ENCODE measurements at places on chromosomes 12 and 14. TPM values are rescaled to one million over a fixed set of nuclear protein-coding genes. Genes with fewer than 3 reads are reported as not detected.
A peak's percentile ranks its signal among the peaks of the same experiment; 100 is the strongest.

DNA sequence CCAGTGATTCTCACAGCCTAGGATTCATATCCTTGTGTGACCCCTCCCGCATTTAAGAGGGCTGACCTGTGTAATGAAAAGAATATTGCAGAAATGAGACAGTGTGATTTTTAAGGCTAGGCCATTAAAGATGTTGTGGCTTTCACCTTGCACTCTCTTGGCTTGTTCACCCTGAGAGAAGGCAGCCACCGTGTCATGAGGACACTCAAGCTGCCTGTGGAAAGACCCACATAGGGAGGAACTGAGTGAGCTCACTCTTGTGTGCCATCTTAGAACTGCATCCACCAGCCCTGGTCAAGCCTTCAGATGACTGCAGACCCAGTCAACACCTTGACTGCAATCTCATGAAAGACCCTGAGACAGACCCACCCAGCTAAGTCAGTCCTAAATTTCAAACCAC, 46.3 kb upstream of the TMPO start:
- DNase-seq = no peak

Gene LRFN5
- 3.6 TPM for total RNA-seq

GRCh38 chr14:76498976-76499375, 123.0 kb downstream of the ESRRB start:
- DNase-seq = no peak

GRCh38 chr12:2826036-2826435, 8.8 kb downstream of the NRIP2 start:
- no peak for DNase-seq

DNA sequence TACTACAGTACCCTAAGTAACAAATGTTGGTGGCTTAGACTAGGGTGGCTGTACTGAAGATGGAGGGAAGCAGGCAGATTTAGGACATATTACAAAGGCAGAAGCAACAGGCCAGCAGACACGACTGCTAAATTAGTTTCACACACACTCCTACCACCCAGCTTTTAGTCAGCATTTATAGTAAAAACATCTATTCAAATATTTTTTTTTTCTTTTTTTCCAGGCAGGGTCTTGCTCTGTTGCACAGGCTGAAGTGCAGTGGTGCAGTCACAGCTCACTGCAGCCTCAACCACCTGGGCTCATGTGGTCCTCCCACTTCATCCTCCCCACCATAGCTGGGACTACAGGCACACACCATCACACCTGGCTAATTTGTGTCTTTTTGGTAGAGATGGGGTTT, 72.9 kb downstream of the CDK17 start:
- DNase-seq = no peak

DNA sequence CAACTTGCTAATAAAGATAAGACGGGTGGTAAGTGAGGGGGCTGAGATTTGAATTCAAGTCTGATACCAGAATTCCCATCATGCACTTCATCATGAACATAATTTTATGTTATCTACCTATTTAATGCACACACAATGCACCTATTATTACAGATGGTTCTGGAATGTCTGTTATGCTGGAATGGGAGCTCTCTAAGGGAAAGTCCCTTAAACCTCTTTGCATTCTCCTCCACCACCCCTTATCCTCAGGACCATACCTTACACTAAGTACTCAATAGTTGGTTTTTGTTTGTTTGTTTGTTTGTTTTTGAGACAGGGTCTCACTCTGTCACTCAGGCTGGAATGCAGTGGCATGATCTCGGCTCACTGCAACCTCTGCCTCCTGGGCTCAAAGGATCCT, 7.0 kb upstream of the MSI1 start:
- DNase-seq = no peak

Gene DBX2
- total RNA-seq = 0.32 TPM

Gene ABCD4
- total RNA-seq = 41.5 TPM

Gene CMA1
- total RNA-seq = 1.4 TPM

Gene CNOT2
- 65.9 TPM for total RNA-seq

- DNase-seq = peak; percentile 20
These were observed 35.9 kb upstream of the GSC start for GRCh38 chr14:94805680-94806288.

Gene KLRD1
- total RNA-seq = 3.3 TPM

Gene SLC10A1
- total RNA-seq = not detected
